ENCODE measurements at places on chromosomes 6 and 20.

DNA sequence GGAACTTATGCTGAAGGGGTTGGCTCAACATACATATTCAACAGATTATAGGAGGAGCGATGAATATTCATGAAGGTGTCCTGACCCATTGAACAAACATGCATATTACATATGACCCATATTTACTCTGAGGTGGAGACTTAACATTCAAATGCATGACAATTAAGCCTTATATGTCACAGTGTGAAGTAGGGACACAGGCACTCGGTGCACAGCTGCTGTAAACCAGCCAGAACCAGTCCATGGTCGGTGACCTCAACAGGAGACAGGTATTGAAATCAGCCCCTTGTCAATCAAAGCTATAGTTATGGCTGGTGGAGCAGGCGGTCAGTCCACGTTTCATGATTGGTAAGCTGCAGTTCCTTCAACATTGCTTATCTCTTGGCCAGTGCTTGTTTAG lies 347.3 kb downstream of the THBS2 start:
- DNase-seq, result no peak

- no peak for DNase-seq
Measured at GRCh38 chr6:9484091-9484490, 930.8 kb downstream of the TFAP2A start.

DNA sequence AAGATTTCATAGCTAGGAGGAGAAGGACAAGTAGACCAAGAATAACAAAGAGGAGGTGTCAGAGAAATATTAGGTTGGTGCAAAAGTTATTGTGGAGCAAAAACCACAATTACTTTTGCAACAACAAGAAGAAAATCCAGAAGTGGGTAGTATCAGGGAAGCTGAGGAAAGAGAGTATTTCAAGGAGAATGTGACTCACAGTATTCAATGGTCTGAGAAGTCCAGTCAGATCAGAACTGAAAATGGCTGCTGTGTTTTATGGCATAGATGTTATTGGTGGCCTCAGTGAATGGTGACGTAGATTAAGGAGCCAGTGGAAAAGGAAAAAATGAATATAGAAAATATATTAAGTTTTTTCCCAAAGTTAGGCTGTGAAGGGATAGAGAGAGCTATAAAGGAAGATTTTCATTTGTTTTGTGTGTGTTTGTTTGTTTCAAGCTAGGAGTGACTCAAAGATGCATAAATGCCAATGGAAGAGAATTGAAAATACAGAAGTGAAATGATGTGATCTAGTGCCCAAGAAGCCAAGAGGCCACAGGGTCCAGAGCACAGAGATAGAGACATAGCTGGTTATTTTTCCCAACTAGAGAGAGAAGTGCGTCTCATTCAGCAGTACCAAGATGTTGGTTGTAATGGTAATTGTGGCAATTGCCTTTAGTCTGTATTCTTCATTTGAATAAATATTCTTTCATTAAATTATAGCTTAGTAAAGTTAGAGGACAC lies 112.8 kb downstream of the ADTRP start:
- DNase-seq, result no peak

- DNase-seq, result no peak
Measured at GRCh38 chr6:168585441-168585840, 144.5 kb downstream of the SMOC2 start.

DNA sequence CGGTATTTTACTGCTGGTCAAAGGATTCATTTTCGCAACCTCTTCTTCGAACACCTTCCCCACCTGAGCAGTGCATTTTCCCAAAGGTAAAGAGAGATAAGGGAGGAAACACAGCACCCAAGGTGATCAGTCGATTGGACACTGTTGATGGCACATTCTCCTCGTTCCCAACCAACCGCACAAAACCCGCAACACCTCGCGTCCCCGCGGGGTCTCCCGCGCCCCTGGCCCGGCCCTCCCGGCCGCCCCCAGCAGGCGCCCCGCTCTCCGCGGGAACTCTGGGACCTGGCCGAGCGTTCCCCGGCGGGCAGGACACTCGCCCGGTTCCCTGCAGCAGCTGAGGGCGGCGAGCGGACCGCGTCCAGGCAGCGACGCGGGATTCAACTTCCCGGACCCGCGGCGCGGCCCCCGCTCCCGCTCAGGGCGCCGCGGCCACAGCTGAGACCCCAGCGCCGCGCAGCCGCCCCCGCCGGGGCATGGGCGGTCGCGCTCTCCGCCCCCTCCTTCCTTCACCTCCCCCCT lies 506 bp downstream of the RGS17 start:
- DNase-seq, result no peak

DNA sequence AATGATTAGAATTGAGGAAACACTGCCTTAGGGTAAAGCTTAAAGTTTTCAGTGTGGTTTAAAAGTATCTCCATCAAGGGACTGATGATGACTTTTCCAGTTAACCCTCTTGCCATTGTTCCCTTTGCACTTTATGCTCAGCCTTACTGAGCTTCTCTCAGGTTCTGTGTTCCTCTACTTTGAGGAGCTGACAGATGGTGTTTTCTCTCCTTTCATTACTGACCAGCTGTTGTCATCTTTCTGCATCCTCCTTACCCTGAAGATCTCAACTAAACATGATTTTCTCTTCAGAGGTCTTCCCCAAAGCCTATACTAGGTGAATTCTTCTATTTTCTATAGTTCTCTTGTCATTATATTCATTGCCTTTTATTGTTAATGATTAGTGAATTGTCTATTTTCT lies 475.6 kb upstream of the SYNCRIP start:
- peak; percentile 68 for DNase-seq

GRCh38 chr6:56720882-56721281 lies 78.2 kb upstream of the DST start:
- DNase-seq, result peak; percentile 89

GRCh38 chr6:138499303-138500018 lies at the start of gene NHSL1:
TSS of gene NHSL1 (minus strand) at chr6:138499494. CDS start at chr6:138499290, 204 bp downstream.
- DNase-seq, result peak; percentile 90

DNA sequence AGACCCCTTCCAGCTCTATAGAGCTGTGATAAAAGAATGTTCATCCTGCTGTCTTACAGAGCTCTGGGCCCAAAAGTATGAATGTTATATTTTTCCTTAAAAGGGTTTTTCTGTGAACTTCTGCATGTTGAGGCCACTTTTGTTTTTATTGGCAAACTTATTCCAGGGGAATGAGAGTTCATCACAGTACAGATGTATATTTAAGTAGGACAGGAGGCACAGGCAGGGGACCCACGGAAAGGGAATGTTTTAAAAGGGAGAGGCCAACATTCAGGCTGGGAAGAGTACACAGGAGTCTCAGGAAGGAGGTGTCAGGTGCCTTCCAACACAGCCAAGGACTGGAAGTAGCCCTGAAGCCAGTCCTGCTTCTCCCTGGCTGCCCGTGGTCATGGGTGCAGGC lies 148.4 kb downstream of the EYA2 start:
- no peak for DNase-seq

GRCh38 chr6:144098993-144099392 lies 3.6 kb upstream of the SF3B5 start:
- peak; percentile 51 for DNase-seq

DNA sequence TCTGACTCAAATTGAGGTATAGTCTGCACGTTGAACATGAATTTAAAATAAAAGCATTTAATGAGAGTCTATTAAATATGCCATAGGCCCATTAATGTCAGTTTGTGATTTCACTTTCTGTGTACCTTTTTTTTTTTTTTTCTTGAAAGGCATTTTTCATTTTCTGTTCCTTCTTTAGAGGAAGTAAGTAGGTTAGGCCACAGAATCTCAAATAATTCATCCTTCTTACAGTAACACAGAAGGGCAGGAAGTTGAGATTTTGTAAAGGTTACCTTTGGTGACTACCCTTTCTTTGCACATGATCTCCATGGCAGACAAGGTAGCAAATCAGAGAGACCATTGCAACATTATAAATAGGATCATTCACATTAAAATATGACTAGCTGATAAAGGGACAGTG lies 9.6 kb downstream of the L3MBTL3 start:
- DNase-seq, result no peak

DNA sequence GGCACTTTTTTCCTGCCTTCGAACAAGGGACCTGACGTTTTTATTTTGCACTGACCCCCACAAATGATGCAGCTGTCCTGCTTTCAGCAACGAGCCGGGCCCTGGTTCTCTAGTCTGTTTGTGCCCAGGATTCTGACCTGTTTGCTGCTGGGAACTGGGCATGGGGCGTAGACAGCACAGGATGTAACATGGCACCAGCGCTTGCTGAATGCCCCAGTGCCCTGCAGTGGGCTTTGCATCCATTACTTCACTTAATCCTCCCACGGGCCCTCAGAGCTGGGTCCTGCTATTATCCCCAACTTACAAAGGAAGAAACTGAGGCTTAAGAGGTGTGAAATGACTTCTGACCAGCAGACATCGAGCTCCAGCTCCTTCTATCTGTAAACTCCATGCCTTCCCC lies 80.4 kb upstream of the PMEPA1 start:
- no peak for DNase-seq

Measured in NCI-H524 (cell line).